ENCODE measurements at places on chromosomes 1 and 21.

- DNase-seq: no peak
Measured at GRCh38 chr1:18278946-18279345, 171.3 kb downstream of the IGSF21 start.

DNA sequence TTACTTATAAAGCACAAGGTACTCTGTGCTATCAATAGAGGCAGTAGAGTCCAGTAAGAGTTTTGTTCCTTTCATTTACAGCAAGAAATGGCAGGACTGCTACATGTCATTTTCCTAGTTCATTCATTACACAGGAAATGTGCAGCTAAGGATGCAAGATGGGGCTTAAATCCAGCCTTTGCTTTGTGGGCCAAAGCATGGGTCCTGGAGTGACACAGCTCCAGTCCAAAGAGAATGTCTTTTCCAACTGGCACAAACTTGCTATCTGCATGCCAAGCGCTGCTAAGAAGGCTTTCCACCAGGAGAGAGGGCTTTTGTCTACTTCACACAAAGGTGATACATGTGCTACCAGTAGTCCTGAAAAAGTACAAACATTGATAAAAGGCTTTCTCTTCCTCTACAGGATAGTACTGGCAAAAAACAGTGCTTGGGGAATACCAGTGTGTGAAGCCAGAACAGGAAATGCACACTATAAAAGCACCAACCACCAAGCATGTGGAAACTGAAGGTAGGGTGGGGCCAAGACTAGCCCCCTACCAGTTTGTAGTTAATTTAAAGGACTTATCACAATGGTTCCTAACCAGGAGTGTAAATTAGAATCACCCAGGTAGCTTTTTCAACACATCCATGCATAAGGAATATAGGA, 68.7 kb downstream of the ARID4B start:
- DNase-seq: no peak

GRCh38 chr1:154891452-154891851, 21.4 kb upstream of the KCNN3 start:
- no peak for DNase-seq

DNA sequence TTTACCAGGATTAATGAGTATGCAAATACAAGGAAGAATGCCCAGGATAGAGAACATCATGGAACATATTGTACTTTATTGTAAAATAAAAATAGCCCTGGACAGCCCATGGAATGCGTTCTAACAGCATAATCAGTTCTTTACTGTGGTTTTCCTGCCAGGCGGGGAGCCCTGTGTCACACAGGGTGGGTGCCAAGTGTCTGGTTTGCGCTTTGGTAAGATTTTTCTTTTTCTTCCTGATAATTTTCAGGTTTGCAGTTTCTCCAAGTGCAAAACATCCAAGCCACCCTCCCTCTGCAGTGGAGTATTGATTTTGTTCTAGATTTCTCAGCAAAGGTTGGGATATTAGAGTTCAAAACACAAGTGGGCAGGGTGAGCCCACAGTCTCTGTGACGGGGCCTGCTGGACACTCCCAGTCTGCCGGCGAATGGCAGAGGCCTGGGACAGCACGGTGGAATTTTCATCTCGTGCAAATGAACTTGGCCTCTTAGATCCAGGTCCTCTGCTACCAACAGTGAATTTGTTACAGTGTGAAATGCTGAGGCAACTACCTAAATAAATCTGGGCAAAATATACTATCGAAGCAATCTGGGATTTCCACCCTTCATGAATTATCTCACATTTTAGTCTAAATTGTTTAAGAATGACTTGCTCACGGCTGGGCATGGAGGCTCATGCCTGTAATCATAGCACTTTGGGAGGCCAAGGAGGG, 15.6 kb upstream of the KCNJ15 start:
- DNase-seq: no peak

DNA sequence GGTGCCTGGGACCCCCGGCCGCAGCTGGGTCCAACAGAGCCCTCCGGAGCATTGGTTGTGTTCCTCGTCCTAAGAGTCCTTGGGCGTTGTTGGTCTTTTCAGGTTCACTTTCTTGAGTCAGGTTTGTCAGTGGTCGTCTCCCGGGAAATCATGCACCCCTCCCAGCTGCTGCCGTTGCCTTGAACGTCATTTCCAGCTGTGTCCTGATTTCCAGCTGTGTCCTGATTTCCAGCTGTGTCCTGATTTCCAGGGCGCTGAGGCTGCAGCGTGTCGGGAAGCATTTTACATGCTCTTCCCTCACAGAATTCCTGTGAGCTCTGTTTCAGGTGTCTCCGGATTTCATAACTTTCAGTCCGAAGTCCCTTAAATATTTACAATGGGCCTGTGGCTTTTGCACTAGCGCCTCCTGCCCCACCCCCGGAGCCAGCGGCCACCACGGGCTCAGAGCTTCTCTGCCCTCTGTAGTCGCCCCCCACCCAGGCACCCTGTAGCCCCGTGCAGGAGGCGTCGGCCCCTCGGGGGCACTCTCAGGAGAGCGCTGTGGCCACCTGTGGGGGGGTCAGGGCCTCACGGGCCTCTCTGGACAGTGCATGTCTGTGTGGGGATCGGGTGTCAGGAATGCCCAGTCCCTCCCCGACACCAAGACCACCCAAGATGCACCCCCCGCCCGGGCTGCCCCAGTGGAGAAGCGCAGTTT, 66.7 kb downstream of the COL18A1 start:
- no peak for DNase-seq

DNA sequence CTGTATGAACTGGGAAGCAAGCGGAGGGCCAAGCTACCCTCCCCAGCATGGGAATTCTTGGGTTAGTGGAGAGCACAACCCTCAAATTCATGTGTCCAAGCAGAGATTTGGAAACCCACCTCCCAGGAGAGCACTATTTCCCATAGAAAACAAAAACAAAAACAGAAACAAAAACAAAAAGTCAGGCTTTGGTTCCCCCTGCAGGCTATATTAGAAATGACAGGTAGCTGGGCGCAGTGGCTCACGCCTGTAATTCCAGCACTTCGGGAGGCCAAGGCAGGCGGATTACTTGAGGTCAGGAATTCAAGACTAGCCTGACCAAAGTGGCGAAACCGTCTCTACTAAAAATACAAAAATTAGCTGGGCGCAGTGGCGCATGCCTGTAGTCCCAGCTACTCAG, 10.8 kb downstream of the MINDY1 start:
- no peak for DNase-seq

DNA sequence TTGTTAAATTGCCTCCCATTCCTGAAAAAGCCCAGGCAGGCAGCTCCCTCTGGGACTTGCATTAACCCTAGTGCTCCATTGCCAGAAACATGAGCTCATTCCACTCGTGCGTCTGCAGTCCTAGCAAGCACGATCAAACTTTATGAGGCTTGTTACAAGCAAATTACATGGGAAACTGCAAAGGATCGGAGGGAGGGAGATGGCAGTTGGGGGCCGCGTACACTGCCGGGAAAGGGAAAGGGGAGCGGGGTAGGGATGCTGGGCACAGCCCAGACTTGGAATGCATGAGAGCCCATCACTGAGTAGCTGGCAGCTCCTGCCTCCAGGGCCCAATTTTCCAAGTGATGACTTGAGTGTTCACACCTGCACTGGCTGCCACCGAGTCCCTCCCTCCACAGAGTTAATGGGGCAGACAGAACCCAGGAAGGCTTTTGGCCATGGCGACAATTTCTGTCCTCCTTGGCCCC, 169.9 kb downstream of the BRINP2 start:
- no peak for DNase-seq

- no peak for DNase-seq
Measured at GRCh38 chr1:7623842-7624241, 147.3 kb upstream of the VAMP3 start.

- no peak for DNase-seq
Measured at GRCh38 chr21:30193201-30193600, 22.7 kb downstream of the CLDN8 start.

GRCh38 chr1:119818181-119818580, 6.9 kb upstream of the REG4 start:
- DNase-seq: no peak

- DNase-seq: no peak
Measured at GRCh38 chr1:158691907-158692306, 5.4 kb upstream of the SPTA1 start.

- DNase-seq: no peak
Measured at GRCh38 chr1:110185181-110185580, 24.9 kb upstream of the KCNC4 start.

- peak; percentile 60 for DNase-seq
Measured at GRCh38 chr1:6727535-6727934, 25.9 kb upstream of the DNAJC11 start.

DNA sequence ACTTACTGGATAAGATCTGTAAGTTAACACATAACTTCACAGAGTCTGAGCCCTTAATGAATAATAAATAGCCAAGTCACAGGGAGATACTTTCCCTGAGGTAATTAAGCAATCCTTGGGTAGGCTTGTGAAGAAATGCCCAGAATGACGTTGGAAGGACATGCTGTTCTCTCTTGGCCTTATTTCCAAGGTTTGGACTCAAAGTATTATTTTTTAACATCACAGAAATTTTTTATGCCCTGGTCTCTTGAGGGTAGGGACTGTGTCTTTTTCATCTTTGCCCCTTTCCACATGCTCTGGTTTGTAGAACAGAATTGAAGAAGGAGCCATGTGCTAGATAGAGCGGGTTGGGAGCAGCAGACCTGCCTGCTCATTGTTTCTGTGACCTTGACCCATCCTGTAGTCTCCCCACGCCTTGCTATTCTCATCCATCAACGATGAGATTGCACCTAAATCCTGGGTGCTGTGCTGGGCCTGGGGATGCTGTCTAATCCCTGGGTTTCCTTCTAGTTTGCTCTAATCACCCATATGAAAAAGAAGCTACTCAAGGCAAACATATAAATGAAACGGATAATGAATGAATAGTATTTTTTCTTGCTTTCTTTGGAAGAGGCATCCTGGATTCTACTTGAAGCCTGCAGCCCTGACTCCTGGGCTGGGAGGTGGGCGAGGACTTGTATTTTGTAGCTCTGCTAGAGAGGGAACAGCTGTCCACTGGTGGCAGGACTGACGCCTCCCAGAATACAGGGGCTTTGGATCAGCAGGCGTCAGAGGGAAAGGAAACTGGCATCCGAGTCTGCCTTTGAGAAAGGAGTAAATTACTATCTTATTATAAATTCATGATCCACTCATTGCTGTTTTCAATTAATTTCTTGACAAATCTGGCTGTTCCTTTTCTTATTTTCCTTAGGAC, 17.5 kb upstream of the LAMTOR5 start:
- DNase-seq: no peak

GRCh38 chr1:68141071-68142021, 90.9 kb upstream of the DIRAS3 start:
- DNase-seq: no peak

DNA sequence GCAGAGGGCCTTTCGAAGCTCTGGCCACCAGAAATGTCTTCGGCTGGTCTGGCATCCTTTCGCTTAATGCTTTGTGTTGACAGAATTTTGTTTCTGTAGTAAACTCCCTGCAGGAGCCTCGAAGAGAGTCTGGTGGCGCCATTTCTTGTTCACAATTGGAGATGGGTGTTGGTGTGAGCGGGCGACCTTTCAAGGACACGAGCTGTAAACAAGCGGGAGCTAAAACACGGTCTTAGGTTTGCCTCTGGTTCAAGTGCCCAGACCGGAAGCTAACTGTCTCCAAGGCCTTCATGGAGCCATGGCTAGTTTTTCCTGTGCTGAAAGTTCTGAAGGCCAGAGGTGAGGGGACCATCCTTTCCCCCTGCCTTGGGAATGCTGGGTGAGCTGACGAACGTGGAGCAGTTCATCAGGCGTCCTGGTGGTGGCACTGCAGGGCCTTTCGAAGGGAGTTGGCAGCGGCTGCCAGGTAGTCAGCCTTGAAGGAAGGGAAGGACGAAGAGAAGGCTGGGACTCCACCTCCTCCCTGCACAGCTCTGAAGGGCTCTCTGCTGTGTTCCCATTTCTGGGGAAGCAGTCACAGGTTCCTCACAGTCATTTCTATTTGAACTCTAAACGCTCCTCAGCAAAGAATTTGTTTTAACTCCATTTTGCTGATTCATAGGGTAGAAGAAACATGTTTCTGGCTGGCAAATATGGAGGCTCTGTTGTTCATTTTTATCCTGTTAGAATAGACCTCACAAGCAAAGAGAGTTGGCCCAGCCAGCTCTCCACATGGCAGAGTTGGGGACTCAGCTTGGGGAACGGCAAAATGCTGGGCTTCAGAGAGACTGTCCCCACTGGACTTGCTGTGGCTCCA, 35.2 kb downstream of the URB2 start:
- peak; percentile 72 for DNase-seq

- no peak for DNase-seq
Measured at GRCh38 chr21:15330872-15331271, 266.1 kb upstream of the NRIP1 start.

GRCh38 chr1:108194051-108194450, 6.1 kb downstream of the SLC25A24 start:
- no peak for DNase-seq

Measured in activated naive CD4-positive, alpha-beta T cell treated with anti-CD3 and anti-CD28 coated beads, Interleukin-2, amount 50 U/mL, for 16 hours (primary cell).